ENCODE measurements at places on chromosomes 16 and 17.

- DNase-seq, result no peak
These were observed 13.6 kb downstream of the CDH16 start for GRCh38 chr16:66904846-66905632.

- no peak for DNase-seq
These were observed 377.6 kb downstream of the CPPED1 start for GRCh38 chr16:12426122-12426521.

DNA sequence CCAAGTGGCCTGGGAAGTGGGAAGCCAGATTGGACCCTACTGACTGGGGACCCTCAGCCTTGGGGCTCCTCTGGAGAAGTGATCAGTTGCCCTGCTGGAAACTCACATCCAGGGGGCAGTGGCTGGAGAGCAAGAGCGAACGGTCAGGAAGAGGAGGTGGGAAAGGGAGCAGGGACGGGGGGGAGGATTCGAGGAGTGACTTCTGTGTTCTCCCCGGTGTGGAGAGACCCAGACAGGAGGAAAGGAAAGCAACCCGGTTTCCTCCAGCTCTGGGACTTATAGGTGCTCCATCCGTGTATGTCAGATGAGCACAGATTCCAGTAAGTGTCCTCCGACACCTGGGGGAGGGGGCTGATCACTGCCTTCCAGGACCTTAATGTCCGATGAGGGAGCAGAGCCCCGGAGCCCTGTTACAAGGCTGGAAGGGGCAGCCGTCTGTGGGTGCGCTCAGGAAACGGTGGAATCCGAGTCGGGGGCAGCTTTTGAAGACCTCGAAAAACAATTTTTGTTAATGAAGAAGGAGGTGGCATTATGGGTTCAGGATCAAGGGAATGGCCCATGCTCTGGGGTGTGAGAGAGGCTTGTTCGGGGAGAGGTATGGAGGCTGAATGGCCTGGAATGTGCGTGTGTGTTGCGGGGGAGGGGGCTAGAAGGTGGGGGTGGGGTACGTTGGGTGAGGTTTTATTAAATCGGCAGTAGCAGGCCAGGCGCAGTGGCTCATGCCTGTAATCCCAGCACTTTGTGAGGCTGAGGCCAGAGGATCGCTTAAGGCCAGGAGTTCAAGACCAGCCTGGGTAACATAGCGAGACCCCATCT, 34.8 kb upstream of the NDRG4 start:
- DNase-seq, result no peak

DNA sequence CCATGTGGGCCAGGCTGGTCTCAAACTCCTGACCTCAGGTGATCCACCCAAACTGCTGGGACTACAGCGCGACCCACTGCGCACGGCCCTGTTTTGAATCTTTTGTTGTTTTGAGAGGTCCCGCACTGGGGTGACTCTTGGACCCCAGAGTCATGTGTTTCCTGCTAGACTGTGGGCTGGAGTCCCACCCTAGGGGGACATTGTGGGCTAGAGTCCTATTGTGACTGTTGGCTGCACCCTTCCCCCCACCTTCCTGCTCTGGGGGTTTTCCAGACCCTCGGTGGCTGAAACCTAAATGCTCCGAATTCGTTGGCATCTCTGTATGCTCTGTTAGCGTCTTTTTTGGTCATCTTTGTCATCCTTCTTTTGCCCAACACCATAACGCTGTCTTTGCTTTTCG, 16.0 kb downstream of the NUPR1 start:
- DNase-seq, result no peak

DNA sequence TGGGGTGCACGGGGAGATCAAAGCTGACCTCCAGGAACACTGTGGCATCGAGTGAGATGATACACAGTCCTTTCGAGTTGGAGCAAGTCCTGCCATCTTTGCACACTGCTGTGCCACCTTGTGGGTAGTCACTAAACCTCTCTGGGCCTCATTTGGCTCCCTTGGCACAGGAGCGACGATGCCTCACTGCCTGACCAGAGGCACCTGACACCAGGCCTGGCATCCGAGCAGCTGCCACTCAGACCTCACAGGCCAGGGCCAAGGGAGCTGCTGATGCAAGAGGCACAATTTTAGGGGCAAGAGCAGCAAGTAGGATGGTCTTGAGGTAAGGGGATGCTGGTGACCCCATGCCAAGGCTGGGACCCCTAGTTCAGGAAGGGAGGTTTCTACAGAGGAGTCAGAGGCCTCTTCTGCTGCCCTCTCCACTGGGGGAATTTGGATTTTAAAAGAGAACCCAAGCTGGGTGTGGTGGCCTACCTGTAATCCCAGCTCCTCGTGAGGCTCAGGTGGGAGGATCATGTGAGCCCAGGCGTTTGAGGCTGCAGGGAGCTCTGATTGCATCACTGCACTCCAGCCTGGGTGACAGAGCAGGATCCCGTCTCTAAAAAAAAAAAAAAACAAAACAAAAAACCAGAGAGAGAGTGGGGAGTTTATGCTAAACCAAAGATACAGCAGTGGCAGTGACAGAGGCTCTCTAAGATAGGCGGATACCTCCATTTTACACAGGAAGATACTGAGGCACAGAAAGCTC, 6.7 kb upstream of the ADGRG1 start:
- DNase-seq, result no peak

DNA sequence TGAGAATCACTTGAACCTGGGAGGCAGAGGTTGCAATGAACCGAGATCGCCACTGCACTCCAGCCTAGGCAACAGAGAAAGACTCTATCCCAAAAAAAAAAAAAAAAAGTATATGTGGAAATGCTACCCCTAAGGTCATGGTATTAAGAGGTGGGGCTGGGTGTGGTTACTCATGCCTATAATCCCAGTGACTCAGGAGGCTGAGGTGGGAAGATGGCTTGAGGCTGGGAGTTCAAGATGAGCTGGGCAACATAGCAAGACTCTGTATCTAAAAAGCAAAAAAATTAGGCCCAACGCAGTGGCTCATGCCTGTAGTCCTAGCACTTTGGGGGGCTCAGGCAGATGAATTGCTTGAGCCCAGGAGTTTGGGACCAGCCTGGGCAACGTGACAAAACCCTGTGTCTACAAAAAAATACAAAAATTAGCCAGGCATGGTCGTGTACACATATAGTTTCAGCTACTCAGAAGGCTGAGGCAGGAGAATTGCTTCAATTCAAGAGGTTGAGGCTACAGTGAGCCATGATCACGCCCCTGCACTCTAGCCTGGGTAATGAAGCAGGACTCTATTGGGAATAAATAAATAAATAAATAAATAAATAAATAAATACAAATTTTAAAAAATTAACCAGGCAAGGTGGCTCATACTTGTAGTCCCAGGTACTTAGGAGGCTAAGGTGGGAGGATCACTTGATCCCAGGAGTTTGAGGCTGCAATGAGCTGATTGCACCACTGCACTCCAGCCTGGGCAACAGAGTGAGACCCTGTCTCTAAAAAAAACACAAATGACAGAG, 32.3 kb upstream of the NUFIP2 start:
- DNase-seq, result no peak

GRCh38 chr17:38735161-38735997, 5.2 kb downstream of the CISD3 start:
- DNase-seq, result peak; percentile 93

- DNase-seq, result peak; percentile 97
These were observed 10.8 kb downstream of the HID1 start for GRCh38 chr17:74961657-74962350.

GRCh38 chr17:15273141-15273793, 8.1 kb upstream of the PMP22 start:
- DNase-seq, result no peak

DNA sequence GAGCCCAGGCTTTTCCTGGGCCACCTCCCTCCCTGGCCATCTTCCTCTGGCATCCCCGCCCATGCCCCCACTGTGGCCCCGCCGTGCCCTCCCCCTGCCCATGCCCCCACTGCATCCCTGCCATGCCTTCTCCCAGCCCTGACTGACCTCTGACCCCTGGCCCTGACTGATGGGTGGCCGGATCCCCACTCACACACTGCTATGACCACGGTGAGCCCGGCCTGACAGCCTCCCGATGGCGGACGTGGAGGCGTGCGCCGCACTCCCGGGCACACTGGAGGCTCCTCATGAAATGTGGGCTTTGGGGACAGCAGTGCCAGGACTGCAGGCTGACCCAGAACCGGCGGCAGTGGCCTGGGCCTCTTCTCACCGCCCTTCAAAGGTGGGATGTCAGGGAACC, 10.6 kb upstream of the C1QTNF8 start:
- DNase-seq, result no peak

DNA sequence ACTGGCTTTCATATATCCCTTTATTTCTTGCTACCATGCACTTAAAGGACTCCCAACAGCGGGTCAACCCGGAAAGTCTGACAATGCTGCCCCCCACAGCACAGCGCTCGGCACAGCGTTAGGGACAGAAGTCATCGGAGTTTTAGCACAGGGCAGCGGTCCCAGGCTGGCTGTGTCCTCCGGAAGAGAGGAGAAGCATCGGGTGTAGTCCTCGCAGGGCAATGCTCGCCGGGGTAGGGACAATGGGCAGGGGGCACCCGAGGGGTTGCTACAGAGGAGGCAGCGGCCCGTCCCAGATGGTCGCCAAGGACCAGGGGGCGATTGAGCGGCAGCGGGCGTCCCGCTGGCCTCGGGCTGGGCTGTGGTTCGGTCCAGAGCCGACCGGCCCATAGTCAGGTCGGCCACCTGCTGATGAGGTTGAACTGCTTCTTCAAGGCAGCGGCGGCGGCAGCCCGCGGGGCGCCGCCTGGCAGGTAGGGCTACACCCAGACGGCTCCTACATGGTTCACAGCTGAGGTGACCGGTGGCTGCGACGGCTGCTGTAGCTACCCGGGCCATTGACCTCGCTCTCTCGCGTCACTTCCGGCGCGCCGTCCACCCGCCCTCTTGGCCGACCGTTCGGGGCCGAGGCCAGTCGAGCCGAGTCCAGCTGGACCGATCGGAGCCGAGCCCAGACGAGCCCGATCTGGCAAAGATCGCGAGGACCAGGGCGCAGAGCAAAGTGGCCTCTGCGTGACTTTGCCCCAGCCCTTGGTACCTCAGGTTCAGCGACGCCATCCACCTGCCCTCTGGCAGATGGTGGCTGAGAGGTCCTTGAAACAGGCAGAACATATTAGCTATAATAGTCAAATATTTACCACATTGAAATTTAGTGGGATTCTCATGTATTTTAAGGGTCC, 4.7 kb upstream of the LCMT1 start:
- peak; percentile 96 for DNase-seq
